Natural killer cell (primary cell): ENCODE measurements at places on chromosomes 5 and 9. TPM values are rescaled to one million over a fixed set of nuclear protein-coding genes. Genes with fewer than 3 reads are reported as not detected.

DNA sequence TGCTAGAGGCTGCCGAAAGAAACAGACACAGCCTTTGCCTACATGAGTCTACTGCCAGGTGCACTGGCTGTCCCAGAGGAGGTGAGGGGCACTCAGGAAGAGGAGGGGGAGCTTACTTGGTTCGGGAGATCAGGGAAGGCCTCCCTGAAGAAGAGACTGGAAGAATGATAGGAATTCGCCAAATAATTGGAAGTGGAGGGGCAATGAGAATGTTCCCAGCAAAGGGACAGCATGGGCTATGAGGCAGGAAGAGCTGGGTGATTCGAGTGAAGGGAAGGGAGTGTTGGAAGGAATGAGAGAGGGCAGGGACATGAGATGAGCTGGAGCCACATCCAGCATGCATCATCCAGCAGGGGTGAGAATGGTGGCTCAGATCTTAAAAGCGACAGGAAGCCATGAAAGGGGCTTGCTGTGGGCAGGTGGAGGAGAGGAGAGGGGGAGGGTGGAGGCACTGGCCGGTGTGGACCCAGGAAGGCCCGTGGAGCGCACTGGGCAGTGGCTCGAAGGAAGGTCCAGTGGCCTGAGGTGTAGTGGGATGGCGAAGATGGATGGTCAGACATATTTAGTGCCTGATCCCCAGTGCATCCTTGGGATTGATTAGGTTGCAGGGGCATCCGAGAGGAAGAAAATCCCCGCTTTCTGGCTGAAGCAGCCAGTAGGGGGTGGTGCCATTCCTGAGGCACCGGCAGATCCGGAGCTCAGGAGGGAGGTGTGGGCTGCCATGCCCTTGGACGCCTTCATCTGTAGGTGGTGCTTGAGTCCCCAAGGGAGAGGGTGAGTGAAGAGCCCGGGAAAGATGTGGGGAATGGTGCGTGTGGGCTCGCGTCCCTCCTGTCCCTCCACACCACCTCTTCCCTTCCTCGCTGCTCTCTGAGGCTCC is 53.5 kb upstream of the GARNL3 start:
- no peak overlapping the region for H3K27ac ChIP-seq
- no peaks in the 10 kb centered on the region for H3K27me3 ChIP-seq
- no peak for DNase-seq
- no peak overlapping the region for H3K4me3 ChIP-seq
- no peaks in the 10 kb centered on the region for H3K4me1 ChIP-seq

- H3K27ac ChIP-seq, result no peak overlapping the region
- no peaks in the 10 kb centered on the region for H3K4me1 ChIP-seq
- DNase-seq, result no peak
- no peaks in the 10 kb centered on the region for H3K27me3 ChIP-seq
These were observed 31.5 kb upstream of the FREM1 start for GRCh38 chr9:14941501-14942405.

GRCh38 chr9:83182071-83182470 is 119.1 kb upstream of the RASEF start:
- no peaks in the 10 kb centered on the region for H3K4me1 ChIP-seq
- no peak for DNase-seq
- no peak overlapping the region for H3K27ac ChIP-seq
- no peak overlapping the region for H3K4me3 ChIP-seq
- H3K27me3 ChIP-seq, result no peaks in the 10 kb centered on the region
- H3K36me3 ChIP-seq, result no peaks in the 10 kb centered on the region

GRCh38 chr5:9927521-9927997 is 297.4 kb upstream of the TAS2R1 start:
- H3K4me1 ChIP-seq, result no peaks in the 10 kb centered on the region
- H3K27ac ChIP-seq, result no peak overlapping the region
- no peak for DNase-seq
- no peaks in the 10 kb centered on the region for H3K27me3 ChIP-seq
- H3K36me3 ChIP-seq, result no peaks in the 10 kb centered on the region

DNA sequence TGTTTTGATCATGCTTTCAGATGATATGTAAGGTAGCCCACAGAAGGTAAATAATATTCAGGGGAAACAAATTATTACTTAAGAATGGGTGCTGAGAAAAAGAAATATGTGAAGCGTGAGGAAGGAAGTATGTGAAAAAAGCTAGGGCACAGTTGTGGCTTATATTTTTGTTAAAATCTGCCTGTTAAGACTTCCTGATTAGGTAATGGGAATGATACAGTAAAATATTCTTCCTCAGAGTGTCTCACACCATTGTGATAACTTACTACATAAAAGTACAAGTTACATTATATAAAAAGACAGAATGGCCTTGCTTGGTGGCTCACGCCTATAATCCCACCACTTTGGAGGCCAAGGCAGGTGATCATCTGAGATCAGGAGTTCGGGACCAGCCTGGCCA is 18.7 kb upstream of the PARP8 start:
- H3K27ac ChIP-seq, result no peak overlapping the region
- H3K4me3 ChIP-seq, result no peak overlapping the region
- no peaks in the 10 kb centered on the region for H3K4me1 ChIP-seq
- H3K27me3 ChIP-seq, result no peaks in the 10 kb centered on the region
- no peaks in the 10 kb centered on the region for H3K36me3 ChIP-seq
- no peak for DNase-seq

DNA sequence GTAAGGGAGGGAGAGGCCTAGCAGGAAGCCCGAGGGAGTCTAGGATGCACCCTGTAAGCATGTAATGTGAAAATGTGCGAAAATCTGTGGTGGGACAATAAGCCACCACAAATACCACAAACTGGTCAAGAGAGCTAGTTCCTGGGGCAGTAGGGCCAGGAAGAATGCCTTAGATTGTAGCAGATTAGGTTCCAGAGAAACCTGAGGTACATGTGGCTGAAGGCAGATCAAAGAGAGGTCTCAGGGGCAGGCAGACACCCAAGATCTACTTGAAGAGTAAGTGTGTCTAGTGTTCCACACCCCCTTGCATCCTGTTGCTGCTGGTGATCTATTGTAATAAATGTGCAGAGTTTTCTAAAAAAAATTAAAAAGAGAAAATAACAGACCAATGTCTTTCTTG is 1677.3 kb upstream of the CDH6 start:
- H3K27ac ChIP-seq, result no peak overlapping the region
- no peaks in the 10 kb centered on the region for H3K36me3 ChIP-seq
- H3K4me1 ChIP-seq, result no peaks in the 10 kb centered on the region
- H3K4me3 ChIP-seq, result no peak overlapping the region

GRCh38 chr5:67493676-67494075 is 297.1 kb upstream of the CD180 start:
- H3K36me3 ChIP-seq, result no peaks in the 10 kb centered on the region
- no peaks in the 10 kb centered on the region for H3K4me1 ChIP-seq
- H3K4me3 ChIP-seq, result no peak overlapping the region

DNA sequence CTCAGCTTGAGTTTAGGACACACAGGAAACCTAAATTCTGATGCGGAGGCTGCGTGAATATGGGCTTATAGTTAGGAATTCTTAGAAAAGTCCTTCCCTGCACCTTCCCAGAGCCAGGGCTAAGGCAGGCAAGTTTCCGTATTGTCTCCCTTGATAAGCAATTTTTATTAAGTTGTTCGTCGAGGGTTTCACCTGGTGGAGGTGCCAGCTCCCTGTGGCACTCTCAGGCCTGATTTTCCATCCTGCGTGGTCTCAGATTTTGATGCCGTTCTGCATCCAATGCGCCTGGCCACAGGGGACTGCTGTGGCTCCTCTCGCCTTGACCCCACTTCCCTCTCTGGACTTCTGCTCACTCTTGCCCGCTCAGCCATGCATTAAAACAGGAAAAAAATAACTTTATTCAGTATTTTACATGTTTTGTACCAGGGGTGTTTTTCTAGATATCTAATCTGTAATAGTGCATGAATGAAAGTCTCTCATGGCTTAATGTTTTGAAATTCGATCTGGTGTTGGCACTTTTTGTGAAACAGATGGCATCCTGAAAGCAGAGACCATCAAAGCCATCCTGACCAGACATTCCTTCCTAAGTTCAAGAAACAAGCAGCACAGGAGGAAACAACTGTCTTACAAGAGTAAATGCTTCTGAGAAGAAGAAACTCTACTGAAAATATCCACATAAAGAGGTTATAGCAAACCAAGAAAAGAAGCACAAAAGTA is 50.7 kb downstream of the TRIP13 start:
- no peaks in the 10 kb centered on the region for H3K36me3 ChIP-seq
- no peak overlapping the region for H3K4me3 ChIP-seq
- H3K27me3 ChIP-seq, result peaks cover 2% of the 10 kb centered on the region
- no peak overlapping the region for H3K27ac ChIP-seq

- H3K27ac ChIP-seq, result no peak overlapping the region
- no peaks in the 10 kb centered on the region for H3K27me3 ChIP-seq
- H3K36me3 ChIP-seq, result peaks cover 90% of the 10 kb centered on the region
- H3K4me1 ChIP-seq, result peaks cover 26% of the 10 kb centered on the region
These were observed 20.4 kb upstream of the CYFIP2 start for GRCh38 chr5:157245476-157245875.

DNA sequence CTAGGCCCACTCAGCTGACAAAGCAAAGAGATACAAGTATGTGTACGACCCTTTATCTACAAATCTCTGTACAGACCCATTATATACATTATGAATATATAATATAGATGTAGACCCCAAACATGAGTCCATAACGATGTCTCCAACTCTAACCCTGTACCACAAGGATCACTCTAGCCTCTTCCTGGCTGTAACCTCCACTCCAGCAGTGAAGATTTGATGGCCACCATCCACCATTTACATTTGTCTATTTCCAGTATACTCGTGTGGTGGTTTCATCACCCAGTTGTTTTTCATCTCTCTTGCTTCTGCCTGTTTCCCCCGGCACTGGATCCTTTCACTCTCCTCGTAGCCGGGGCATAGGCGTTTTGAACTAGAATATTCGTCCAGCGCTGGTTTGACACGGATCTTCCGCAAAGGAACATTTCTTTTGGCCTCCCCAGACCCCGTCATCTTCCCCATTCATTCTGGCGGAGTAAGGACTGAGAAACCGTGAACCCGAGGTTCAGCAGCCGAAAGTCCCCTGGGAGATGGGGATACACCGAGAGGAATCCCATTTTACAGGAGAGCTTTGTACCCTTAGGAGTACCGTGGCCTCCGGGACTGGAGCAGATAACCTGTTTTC is 828 bp upstream of the TRIO start:
- peaks cover 19% of the 10 kb centered on the region for H3K4me1 ChIP-seq
- H3K36me3 ChIP-seq, result no peaks in the 10 kb centered on the region
- DNase-seq, result no peak
- H3K27me3 ChIP-seq, result no peaks in the 10 kb centered on the region

- no peak overlapping the region for H3K27ac ChIP-seq
- no peaks in the 10 kb centered on the region for H3K27me3 ChIP-seq
- no peaks in the 10 kb centered on the region for H3K4me1 ChIP-seq
- H3K36me3 ChIP-seq, result no peaks in the 10 kb centered on the region
- no peak overlapping the region for H3K4me3 ChIP-seq
These were observed 39.5 kb downstream of the MEGF10 start for GRCh38 chr5:127330116-127330515.

DNA sequence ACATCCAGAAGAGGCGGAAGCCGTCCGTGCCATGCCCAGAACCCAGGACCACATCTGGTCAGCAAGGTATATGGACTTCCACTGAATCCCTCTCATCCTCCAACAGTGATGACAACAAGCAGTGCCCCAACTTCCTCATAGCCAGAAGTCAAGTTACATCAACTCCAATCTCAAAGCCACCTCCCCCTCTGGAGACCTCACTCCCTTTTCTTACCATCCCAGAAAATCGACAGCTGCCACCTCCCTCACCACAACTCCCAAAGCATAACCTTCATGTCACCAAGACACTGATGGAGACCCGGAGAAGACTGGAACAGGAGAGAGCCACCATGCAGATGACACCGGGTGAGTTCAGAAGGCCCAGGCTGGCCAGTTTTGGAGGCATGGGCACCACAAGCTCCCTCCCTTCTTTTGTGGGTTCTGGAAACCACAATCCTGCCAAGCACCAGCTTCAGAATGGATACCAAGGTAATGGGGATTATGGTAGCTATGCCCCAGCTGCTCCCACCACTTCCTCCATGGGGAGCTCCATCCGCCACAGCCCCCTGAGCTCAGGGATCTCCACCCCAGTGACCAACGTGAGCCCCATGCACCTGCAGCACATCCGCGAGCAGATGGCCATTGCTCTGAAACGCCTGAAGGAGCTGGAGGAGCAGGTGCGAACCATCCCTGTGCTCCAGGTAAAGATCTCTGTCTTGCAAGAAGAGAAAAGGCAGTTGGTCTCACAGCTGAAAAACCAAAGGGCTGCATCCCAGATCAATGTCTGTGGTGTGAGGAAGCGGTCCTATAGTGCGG is 130.3 kb upstream of the DMRT1 start:
- H3K27me3 ChIP-seq, result peaks cover 3% of the 10 kb centered on the region
- no peak overlapping the region for H3K27ac ChIP-seq
- no peak for DNase-seq
- H3K36me3 ChIP-seq, result no peaks in the 10 kb centered on the region
- no peak overlapping the region for H3K4me3 ChIP-seq
- peaks cover 9% of the 10 kb centered on the region for H3K4me1 ChIP-seq

Gene LPAR1
- total RNA-seq, result not detected

Gene RACK1
- 1,089 TPM for total RNA-seq

Gene KIF20A
- 0.15 TPM for total RNA-seq
